SJSA1 (cell line): ENCODE measurements at places on chromosomes 12 and 14. TPM values are rescaled to one million over a fixed set of nuclear protein-coding genes. Genes with fewer than 3 reads are reported as not detected.

KERA gene
- 41.1 and 72.5 TPM in 2 replicates for total RNA-seq

APOF gene
- total RNA-seq: not detected in 2 replicates

LTB4R2 gene
- total RNA-seq: 3.1 and 10.1 TPM in 2 replicates

CLEC9A gene
- not detected in 2 replicates for total RNA-seq

TAS2R30 gene
- 1.6 and 1.8 TPM in 2 replicates for total RNA-seq

GRCh38 chr14:89504602-89505313 lies 87.7 kb upstream of the FOXN3 start:
- DNase-seq: peak; percentile 18

DNA sequence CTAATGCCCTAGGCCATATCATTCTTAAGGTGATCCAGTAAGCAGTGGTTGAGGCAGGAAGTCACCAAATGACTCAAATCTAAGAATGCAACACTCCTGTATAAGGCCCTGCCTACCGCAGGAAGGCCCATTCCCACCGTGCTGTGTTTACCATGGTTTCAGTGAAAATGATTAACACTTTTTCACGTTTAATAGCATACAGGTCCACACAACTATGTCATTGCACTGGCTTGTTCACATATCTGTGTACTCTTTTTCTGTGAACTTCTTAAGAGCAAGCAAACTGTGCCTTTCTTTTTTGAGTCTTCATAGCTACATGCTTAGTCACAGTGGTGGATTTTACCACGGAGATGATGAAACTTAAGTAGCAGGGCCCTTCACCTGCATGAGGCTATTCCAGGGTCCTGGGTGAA lies 214.9 kb downstream of the CNTN1 start:
- DNase-seq: no peak

DNA sequence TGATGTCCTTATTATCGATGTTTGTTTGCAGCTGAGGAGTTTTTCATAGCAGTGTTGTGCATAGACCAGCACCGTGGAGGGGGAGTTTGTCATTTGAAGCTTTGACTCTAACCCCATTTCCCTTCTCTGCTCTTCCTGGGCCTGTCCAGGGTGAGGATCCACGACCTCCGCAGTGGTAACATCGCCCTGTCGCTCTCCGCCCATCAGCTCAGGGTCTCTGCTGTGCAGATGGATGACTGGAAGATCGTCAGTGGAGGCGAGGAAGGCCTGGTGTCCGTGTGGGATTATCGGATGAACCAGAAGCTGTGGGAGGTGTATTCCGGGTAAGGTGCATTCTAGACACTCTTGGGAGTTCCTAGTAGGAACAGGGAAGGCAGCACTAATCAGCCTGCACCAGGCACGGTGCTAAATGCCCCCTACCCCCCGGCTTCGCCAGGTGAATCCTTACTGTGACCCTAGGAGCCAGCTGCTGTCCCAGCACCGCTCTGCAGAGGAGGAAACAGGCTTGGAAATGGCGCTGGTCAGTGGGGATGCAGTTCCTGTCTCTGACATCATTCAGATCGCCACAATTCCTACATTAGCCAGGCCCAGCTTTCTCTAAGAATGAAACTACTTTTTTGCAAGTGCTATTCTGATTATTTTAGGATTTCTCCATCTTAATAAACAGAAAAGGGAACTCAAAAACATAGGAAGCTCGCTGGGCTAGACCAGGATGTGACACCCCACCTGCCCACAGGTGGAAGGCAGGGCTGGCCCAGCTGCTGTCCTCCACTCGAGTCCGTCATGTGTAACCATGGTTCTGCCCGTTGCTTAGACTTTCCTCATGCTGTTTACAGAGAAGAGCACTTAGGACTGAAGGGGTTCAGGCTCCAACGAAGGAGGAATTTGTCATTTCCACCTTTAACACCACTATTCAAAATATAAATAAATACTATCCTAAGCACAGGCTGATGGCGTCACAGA lies 74.9 kb downstream of the TESC start:
- DNase-seq: no peak

- no peak for DNase-seq
Observed at GRCh38 chr12:5083955-5084849, 40.5 kb downstream of the KCNA5 start.

- no peak for DNase-seq
Observed at GRCh38 chr12:30761730-30762129, 7.0 kb upstream of the CAPRIN2 start.

DNA sequence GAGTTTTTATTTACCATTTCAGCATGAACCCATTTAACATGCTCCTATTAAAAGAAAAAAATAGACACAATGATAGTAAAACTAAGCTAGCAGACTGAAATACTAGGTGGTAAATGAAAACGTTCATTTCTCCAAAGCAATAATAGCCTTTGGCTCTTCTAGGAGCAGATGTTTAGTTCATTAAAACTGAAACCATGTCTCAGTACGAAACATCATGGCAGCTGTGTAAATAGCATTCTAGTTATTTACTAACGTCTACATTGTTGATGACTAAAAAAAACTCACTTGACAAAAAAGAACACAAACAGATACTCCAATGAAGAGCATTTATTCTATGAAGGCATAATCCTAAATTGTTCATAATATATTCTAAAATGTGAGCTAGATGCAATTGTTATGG lies 17.9 kb downstream of the RECQL start:
- no peak for DNase-seq

- DNase-seq: no peak
Observed at GRCh38 chr14:67461341-67461985, 27.1 kb downstream of the TMEM229B start.

DNA sequence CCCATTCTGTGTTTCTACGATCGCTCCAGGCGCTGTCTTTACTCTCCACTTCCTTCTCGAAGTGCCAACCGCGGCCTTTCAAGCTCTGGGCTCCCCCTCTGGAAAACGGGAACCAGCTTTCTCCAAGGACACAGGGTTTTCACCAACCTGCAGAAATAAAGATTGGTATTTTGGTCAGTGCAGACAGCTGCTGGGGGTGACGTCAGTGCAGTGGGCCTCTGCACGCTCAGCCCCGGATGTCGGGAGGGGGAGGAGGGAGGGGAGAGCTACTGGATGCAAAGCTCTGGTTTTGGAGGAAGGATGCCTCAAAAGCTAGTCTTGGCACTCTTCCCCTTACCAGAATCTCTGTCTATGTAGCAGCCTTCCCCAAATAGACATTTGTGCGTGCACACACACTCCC lies 19.9 kb downstream of the HRK start:
- DNase-seq: no peak

GRCh38 chr12:21771311-21771710 lies 3.2 kb downstream of the KCNJ8 start:
- DNase-seq: no peak

- no peak for DNase-seq
Observed at GRCh38 chr12:107649661-107650061, 35.9 kb upstream of the PWP1 start.

- no peak for DNase-seq
Observed at GRCh38 chr14:87940894-87941293, 52.1 kb downstream of the GALC start.
